ENCODE measurements at places on chromosomes 7 and 10.

DNA sequence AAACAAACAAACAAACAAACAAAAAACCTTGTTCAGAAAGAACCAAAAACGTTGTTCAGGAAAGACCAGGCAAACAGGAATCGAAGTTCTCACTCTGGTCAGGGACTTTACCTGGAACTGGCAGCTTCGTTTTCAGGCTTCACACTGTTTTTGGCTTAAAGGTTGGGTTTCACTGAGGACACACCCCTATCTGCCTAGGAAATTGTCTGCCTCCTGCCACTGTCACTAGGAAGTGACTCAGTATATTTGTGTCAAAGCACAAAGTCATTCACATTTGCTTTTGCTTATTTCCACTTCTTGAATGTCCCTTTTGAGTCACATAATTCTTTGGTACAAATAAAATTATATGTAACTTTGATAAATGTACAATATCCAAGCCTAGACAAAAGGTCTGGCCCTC, 37.9 kb downstream of the PNLIPRP3 start:
- DNase-seq, result no peak

GRCh38 chr10:121522831-121523230, 75.4 kb downstream of the FGFR2 start:
- no peak for DNase-seq

DNA sequence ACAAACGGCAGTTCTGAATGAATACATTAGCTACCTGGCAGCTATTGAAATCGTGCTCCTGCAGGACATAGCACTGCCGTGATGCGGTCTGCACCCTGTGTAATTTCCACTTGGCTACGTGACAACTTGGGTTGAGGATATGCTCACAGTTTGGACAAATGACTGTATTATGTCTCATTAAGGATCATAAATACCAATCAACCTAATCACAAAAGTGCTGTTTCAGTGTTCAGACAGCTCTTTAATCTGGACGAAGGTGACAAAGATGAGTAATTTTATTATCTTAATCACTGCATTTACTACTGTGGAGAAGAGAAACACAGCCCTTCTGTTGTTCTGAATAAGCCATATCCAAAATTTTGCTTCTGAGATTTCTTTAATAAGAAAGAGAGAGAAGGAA, 210.8 kb upstream of the PFKP start:
- no peak for DNase-seq

GRCh38 chr7:132087421-132087820, 488.8 kb downstream of the PLXNA4 start:
- no peak for DNase-seq

DNA sequence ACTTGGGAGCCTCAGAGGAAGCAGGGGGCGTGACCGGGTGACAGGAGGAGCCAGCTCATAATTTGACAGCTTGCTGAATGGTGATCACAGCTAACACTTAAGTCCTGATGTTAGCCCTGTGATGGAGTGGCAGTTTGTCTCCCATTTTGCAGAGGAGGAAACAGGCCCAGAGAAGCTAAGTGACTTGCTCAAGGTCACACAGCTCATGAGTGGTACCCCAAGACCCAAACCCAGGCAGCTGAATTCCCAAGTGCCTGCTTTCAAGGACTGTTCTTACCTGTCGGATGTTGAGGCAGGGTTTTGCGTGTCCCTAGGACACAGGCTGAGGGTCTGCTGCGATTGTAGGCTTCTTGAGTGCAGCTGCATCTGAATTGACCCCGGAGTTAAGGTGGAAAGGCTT, 51.7 kb downstream of the PALD1 start:
- no peak for DNase-seq

GRCh38 chr7:143361552-143362130, 872 bp downstream of the FAM131B start:
- DNase-seq, result no peak

DNA sequence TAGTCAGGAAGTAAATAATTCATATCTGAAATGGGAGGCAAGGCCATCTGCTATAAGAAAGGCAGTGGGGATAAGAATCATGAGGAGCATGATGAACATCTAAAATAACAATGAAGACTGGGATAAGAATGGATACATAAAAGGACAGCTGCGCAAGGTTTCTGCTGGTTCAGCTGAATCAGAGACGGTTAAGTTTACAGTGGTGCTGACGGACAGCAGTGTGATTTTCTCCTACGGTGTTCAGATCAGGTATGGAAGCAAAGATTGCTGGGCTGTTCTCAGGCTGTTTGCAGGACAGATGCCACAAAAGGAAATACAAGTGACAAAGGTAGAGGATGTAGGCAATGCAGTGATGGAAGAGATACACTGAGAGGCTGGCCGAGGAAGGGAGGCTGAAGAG, 8.4 kb downstream of the CYCS start:
- no peak for DNase-seq

DNA sequence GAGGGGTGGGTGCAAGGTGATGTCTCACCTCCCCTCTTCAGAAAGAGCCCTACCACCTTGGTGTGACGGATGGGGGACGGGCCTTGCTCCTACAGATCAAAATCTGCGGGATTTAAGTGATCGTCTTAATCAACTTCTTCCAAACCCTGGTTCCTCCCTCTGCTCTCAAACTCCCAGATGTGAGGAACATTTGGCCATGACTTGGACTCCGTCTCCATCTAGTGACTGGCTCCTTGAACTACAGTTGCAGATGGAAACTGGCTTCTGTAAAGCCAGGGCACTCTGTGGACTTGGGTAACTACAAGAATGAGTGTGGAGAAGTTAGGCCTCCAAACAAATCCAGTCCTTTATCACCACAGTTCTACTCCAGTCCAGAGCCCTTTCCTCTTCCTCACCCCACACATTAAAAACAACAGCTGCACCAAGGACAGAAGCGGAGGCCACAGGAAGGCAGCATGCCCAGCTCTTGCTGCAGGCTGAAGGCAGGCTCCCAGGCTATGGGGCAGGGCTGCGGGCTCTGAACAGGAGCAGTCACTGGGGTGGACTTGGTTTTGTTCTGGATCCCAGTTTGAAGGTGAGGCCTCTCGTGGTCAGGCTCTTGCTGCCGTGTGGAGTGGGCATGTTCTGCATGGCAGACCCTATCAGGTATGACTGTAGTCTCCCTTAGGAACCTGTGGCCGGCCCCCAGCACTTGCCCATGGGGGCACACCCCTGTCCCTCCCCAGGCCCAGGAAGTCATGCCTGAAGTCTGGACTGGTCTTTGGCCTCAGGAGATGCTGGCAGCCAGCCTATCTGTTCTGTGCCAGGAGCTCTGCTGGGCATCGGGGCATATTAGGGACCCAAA, 79.4 kb downstream of the VWC2 start:
- DNase-seq, result no peak

DNA sequence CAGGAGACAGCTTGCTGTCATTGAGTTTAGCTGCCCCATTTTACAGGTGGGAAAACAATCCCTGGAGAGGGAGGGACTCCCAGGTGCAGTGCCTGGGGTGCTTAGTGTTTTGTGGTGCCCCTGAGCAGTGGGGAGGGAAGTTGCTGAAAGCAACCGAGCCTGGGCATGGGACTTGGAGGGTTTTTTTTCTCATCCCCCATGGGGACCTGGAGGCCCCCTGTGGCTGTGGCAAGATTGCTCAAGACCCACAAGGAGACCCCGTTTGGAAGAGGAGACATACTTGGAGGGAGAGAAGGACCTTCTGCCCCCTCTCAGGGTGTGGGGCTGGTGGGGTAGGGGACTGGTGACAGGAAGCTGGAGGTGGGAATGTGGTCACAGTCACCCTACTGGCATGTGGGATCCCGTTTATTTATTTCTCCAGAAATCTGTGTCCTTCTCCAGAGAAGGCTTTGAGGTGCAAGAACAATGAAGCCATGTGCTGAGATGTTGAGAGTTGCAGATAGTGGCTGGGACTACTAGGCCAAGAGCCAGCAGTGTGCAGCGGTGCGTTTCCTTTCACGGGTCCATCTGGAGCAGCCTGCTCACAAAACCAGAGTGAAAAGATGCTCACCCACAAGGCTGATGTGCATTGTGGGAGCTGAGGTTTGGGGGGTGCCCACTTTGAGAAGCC, 21.5 kb downstream of the ZMIZ1 start:
- DNase-seq, result no peak

- DNase-seq, result peak; percentile 18
These were observed at the start of gene SEMA4G for GRCh38 chr10:100969187-100970075. TSS of gene SEMA4G (plus strand) at chr10:100969504. CDS start at chr10:100972913, 3,409 bp downstream.

DNA sequence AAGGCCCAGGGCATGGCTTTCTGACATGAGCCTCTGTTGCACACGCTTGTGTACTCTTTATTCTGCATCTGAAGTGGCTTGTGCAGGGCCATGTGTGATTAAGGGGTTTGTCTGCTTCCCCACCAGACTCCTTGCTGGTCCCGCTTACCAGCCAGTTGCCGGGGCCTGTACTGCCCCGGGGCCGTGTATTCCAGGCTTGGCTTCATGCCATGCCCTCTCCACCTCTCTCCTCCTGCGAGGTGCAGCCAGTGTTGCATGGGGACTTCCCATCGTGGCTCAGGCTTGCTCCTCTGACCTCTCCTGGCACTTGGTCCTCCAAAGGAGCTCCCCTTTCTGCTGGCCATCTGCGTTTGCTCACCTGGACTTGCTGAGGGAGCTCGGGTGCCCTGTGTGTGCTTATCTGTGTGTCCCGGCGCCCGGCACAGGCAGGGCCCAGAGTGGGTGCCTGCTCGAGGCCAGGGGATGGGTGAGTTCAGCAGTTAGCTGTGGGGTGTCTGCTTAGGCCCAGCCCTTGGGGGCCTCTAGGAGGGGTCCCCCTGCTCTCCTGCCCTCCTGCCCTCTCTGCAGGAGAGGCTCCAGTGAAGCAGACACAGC, 11.0 kb upstream of the C10orf143 start:
- no peak for DNase-seq

DNA sequence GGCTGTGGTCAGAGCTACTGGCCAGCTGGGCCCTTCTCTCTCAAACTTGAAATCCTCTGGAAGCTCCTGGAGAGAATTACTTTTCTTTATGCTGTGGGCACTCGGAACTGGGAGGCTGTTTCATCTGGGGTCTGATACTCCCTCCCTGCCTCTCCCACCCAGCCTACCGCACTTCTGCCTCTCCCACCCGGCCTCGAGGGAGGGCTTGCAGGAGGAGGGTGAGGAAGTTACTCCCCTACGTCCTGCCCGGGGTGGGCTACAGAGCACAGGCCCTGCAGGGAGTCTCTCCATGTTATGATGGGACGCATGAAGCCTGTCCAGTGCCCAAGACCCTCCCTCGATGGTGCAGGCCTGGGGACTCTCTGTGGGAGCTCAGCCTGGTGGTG, 584.6 kb upstream of the MKI67 start:
- DNase-seq, result no peak

DNA sequence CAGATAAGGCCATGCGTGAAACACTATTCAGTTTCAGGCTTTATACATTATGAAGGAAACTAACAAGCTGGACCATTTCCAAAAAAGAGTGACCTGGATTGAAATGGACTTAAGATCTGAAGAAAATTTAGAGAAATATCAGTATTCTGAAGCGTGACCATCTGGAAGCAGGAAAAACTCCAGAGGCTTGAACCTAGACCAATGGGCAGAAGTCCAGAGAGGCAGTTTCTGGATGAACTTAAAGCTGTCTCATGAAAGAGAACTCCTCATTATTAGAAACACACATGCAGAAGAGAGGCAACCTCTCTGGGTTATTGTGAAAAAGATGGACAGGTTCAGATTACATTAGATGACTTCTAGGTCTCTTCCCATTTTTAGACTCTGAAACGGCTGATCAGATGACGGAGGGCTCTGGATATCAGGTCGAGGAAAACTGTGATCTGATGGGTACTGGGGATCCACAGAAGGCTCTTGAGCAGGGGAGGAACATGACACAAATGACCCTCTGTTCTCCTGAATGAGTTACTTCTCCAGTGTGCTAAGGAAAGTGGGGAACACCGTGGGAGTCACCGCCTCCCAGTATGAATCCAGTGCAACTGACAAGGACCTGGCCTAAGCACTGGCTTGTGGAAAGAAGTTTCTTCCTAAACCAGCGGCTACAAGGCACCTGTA, 116.5 kb downstream of the SPDYE5 start:
- no peak for DNase-seq

DNA sequence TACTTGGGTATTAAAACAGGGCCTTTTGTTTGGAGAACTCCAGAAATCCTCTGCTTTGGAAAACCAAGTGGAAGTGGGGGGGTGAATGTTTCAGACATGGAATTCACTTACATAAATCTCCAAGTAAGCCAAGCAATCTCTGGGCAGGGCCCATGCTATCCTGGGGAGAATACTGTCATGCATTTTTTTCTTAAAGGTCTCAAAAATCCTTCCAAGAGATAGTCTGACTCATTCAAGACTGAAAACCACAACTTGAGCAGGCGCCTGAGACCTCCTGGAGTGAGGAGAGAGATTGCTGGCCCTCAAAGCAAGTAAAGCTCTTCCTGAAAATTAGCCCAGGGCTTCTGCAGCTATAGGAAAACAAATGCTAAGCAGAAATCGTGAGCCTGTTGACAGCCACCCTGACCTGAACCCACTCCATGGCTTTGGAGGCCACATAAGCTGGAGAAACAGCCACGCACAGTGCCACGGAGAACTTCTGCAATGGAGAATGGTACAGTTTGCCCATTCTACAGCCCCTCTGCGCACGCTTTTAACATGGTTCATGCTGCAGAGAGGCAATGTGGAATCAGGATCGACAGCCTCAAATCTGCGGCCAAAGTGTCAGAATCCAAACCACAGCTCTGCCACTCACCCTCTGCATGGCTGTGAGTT, 203.1 kb upstream of the AUTS2 start:
- DNase-seq, result no peak
